ENCODE measurements at places on chromosomes 11 and 22.

GRCh38 chr11:35178873-35179272 is 39.9 kb downstream of the CD44 start:
- no peak for DNase-seq

- DNase-seq = peak; percentile 62
Observed at GRCh38 chr11:85595285-85595884, 31.8 kb downstream of the DLG2 start.

DNA sequence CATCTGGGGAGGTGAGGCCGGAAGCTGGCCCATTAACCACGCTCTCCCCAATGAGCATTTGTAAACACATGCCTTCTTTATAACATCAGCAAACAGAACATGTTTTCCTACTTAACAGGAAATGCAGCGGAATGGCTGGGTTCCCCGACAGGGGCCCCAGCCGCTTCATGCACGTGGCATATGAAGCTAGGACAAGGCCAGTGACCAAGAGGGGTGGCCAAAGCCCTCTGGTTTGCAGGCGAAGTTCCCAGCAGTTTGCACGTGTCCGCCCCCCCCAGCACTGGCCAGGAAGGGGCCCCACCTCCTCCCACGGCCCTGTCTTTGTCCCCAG is 38.7 kb upstream of the LINC01488 start:
- no peak for DNase-seq

GRCh38 chr11:111833524-111833923 is 37.9 kb downstream of the ALG9 start:
- no peak for DNase-seq

- no peak for DNase-seq
Observed at GRCh38 chr22:27494785-27495184, 306.8 kb downstream of the MN1 start.

Measured in stimulated activated naive CD4-positive, alpha-beta T cell (primary cell).